ENCODE measurements at places on chromosomes 2 and 18.

GRCh38 chr2:144516981-144517865 lies 2.7 kb downstream of the ZEB2 start:
- DNase-seq: peak; percentile 70

- DNase-seq: no peak
Observed at GRCh38 chr2:166765141-166765540, 123.1 kb upstream of the XIRP2 start.

DNA sequence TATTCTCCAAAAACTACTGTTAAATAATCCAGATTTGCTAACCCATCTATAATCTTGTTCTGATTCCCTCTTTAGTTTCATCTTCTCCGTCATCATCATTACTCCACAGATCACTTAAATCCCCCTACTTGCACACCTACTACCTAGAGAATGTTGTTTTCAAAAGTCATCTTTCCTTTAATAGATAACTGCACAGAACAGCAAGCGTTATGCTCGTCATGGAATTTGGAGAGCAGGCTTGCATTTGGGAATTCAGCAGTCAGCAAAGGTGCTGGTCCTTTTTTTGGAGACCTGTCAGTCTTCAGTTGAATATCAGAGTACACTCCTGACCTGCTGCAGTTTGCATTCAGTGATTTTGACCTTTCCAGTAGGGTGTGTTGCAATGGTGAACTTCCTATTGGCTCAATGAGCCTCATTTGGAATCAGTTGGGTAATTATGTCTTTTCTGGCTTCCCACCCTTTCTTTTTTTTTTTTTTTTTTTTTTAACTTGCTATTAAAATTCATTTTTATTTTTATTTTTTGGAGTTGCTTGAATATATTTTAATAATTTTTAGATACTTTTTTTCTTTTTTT lies 110.6 kb downstream of the HNRNPLL start:
- DNase-seq: no peak

DNA sequence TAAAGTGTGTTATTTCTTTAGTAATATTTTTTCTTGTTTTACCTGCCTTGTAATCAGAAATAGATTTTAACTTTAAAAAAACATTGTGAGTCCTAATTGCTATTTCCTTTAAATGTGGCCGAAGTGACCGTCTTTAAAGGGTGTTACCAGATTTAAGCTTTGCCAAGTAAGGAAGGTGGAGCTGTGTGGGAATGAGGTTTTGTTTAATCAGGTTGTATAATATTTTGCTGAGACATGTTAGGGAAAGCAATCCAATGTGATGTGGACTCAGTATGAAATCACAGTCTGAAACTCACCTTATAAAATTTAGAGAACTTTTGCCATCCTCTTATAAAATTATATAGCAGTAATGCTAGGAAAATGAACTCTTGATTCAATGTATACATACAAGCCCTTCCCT lies 32.9 kb upstream of the ITPRID2 start:
- no peak for DNase-seq

DNA sequence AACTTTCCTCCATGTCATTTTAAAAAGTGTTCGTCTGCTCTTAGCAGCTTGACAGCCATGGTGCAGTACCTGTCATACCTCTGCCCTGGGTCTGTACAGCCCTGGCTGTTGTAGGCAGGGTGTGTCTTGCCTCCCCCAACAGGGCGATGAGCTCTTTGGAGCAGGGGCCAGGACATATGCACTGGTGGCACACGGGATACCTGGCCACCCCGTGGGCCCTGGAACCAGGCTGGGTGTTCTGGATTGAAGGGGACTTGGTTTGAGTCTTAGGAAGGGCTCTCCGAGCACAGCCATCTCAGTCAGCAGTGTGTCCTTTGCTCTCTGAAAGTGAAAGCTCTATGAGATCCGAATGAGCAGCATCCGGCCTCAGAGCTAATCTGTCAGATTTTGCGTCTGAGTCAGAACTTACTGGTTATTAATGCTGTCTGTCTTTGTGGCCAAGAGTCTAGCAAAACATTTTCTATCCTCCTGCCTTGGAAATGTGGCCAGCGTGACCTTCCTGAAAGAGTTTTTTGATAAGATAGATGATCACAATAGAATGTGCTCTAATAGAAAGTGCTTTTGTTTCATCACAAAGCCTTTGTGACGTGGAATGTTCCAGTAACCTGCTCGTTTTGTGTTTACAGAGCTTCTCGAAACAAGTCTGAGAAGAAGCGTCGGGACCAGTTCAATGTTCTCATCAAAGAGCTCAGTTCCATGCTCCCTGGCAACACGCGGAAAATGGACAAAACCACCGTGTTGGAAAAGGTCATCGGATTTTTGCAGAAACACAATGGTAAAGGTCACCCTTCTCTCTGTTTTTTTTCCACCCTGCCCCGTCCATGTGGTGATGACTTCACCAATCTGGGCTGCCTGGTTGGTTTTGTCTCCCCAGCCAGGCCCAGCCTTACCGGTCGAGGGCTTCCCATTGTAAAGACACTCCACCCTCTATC lies 77.3 kb upstream of the RPL31 start:
- DNase-seq: no peak

DNA sequence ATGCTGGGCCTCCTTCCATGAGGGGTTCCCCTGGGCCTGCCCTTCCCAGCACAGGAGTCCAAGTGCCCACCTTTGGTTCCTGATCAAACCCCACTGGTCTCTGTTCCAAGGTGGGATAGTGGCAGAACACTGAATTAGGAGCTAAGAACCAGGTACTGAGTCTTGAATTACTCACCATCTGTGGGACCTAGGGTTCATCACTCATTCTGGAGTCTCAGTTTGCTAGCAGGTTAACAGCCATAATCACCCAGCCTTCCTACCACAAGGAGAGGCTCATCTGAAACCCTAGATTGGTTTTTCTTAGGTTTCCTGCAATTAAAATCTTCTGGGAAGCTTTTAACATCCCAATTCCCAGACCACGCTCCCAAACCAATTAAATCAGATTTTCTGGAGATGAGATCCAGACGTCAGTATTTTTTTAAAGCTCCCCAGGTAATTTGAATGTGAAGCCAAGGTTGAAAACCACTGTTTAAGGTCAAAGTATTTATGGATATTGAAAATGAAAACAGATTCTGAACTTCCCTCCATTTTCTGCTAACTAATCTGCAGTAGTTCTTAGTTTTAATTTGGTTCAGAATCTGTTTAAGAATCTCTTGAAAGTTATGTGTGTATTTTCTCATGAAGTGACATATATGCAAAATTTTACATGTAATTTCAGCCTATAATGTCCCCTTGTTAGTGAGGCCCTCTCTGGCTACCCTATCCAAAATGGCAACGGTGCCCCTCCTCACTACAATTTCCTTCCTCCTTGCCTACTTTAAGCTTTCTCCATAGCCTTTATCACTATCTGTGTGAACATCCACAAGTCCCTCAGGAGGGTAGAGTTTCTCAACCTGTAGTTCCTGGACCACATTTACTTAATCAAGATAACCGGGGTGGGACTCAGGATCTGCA lies 166.5 kb upstream of the CXCR4 start:
- no peak for DNase-seq

- no peak for DNase-seq
Observed at GRCh38 chr18:26821181-26821580, 44.3 kb downstream of the AQP4 start.

DNA sequence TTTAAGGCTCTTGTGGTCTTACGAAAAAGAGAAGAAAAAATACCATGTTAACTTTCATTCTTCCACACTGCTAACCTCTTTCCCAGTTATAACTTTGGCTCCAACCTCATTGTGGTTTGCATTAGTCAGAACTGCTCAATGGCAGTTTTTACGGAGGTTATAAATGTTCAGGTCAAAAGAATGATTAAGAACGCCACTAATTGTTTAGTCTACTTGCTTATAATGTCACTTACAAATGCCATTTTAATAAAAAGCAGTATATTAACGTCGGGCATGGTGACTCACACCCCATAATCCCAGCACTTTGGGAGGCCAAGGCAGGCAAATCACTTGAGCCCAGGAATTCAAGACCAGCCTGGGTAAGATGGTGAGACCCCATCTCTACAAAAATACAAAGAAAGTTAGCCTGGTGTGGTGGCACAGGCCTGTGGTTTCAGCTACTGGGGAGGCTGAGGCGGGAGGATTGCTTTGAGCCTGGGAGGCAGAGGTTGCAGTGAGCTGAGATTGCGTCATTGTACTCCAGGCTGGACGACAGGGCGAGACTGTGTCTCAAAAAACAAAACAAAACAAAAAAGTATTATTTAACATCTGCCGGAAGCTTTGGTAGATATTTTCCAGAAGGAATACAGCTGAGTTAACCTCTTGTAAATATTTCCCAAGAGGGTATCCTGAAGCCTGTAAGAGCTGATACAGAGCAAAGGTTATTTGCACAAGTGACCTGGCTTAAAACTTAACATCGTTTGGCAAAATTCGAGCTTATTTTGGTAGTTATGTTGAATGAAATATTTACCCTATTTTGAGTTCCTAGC lies 5.1 kb downstream of the AGPS start:
- no peak for DNase-seq

DNA sequence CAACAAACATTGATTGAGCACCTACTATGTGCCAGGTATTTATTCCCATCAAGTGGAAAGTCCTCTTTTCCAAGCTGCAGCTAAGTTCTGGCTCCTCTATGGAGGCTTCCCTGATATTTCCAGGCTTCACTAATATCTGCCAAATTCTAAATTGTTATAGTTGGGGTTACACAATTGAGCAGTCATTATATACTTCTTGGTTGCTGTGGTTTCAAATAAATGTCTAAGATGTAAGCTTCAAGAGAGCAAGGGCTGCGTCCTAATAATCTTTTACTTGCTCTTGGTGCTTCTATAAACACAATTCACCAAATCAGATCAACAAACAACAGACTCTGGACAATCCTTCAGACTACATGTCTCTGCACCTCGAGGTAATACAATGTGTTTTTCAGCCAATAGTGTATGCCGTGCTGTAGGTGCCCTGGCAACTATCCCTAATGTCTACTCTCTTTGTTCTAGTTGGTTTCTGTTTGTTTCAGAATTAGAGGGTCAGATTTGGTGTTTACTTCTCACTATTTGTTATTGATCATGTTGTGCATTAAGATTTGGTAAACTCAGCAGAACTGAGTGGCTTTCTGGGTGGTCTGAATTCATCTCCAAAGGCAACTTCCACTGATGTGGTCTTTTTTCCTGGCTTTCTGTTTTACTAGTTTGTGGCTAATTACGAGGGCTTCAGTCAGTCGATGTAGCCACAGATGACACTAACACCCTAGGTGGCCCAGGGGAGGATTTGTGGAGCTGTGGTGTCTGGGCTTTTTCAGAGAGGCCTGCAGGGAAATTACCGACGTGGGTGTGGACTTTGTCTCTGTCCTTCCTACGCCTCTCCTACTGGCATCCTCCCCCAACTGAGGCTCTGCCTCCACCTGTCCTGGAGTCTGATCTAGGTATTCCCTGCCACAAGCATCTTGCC lies 50.4 kb downstream of the CDCA7 start:
- no peak for DNase-seq
